ENCODE measurements at places on chromosomes 2 and 18.

DNA sequence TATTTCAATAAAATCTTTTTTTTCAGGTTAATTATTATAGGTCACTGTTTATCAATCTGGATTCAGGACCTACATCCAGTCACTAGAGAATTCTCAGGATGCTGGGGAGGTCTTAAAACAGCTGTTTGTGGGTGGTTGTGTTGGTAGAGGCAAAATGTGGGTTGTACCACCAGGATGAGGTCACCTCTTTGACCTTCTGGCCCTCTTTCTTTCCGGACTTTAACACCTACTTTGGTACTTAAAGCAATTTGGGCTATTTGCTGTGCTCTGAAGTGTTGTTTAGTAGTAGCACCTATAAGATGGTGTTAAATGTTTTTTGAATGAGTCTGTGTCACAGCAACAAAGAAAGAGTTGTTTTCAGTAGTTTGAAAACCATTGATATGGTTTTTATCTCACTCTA is 14.6 kb downstream of the EML4 start:
- DNase-seq: no peak

- DNase-seq: no peak
Observed at GRCh38 chr18:59801576-59801975, 98.2 kb upstream of the PMAIP1 start.

- DNase-seq: no peak
Observed at GRCh38 chr2:54336136-54336976, 80.3 kb upstream of the TSPYL6 start.

DNA sequence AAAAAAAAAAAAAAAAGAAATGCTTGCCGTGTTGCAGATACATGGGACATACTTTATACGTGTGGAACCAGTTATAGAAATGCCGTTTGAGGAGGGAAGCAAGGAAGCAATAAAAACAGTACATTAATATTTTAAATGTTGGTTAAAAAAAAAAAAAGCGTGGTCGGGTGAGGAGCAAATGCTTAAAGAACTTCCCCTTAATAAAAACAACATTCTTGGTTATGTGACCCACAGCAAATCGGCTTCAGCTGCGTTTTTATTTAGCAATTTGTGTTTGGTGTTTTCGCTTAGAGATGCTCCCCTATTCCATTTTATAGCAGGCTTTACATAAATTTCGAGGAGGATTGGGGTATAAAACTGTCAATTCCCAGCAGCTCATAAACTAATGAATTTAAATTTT is 223.6 kb downstream of the LRRTM1 start:
- no peak for DNase-seq

GRCh38 chr18:58501066-58501896 is 127.6 kb downstream of the ALPK2 start:
- peak; percentile 29 for DNase-seq

DNA sequence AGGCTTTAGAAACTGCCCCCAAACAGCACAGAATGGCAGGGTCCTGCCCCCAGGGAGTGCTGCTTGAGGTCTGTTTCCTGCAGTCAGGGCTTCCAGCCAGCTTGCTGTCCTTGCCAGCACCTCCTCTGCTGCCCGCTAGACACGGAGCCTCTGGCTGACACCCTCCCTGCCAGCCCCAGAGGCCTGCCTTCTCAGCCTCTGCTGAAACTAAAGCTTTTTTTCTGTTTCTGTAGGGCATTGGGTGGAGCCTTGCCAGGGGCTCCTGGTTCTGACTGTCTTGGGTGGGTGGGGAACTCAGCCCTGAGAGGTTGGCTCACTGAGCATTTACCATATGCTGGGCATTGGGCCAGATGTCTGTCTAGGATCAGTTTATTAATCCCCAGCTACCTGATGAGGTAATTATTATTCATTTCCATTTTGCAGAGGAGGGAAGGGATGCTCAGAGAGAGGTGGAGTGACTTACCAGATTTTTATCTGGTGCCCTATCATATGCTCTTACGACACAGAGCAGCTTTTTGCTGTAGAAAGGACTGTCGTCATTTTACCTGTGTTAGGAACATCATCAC is 35.4 kb downstream of the INPP4A start:
- peak; percentile 37 for DNase-seq

DNA sequence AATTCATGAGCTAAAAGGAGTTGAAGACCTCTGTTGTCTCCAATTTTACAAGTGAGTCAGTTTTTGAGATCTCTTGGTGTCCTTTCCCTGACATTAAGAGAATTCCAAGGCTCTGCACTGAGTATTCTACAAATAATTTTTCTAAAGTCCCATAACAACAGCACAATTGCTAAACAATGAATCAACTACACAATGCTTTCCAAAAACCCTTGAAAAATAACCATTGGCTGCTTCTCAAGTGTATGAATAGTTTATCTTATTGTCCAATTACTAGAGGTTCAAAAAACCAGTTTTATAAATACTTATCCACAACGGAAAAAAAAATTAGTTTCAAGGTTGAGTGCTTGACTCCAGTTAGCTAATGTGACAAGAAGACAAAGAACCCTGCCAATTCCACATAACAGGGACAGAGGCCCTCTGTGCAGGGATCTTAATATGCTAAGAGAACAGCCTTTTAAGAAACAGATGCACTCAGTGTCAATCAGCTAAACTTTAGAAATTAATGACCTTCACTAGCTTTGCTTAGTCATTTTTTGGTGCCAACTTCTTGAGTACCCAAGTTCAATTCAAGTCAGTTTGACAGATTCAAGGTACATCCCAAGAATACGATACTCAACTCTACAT is 266.6 kb upstream of the CYP26B1 start:
- no peak for DNase-seq

GRCh38 chr2:167104691-167105090 is 216.4 kb downstream of the XIRP2 start:
- no peak for DNase-seq

DNA sequence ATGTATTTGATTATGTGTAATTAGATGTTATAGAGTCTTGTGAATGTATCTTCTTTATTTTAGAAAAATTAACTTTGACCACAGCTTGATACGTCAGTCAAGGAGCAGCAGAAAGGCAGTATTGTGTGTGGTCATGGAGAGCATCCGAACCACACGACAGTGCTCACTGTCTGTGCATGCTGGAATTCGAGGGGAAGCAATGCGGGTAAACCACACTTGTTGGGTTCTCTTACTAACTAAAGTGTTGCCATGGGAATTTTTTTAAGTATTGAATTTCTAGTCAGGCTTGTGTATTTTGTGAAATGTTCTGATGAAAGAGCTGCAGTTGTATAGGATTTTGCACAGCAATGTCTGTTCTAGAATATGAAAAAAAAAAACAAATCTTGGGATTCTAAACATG is 4.8 kb downstream of the PJVK start:
- DNase-seq: no peak

- no peak for DNase-seq
Observed at GRCh38 chr2:208392300-208392699, 14.3 kb upstream of the PTH2R start.

DNA sequence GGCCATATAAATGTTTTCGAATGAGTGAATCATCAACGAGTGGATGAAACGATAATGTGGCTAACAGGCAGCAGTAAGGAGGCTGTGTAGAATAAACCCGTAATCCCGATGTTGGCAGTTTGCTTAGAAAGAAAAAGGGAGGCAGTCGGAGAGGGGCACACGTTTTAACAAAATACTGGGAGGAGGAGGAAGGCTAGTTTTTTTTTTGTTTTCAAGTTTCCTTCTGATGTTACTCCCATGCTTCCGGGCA is 476 bp upstream of the MSH2 start:
- no peak for DNase-seq

- no peak for DNase-seq
Observed at GRCh38 chr2:165647409-165647808, 146.6 kb downstream of the GALNT3 start.

GRCh38 chr2:63614983-63615945 is 26.5 kb downstream of the MDH1 start:
- no peak for DNase-seq

DNA sequence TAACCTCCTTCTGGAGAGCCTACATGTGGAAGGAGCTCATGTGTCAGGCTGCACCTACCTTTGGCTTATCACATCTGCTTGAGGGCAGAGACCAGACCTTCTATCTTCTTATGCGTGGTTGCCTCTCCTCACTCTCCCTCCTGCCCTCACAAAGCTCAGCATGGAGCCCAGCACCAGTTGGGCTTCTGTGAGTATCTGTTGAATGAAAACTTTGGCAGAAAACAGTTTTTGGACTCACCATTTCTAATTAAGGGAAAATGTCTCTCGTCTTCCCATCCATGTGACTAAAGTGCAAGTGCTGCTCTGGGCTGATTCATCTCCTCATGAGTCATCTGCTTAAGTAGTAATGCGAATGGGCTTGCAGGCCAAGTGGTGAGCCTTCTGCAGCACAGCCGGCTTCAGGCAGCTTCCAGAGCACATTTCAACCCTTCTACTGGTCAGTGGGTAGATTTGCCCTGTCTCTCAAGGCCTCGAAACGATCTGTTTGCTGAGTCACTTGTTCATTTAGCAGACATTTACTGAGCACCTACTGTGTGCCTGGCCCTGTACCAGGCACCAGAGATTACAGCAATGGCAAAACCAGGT is 102.6 kb downstream of the VSNL1 start:
- peak; percentile 94 for DNase-seq

DNA sequence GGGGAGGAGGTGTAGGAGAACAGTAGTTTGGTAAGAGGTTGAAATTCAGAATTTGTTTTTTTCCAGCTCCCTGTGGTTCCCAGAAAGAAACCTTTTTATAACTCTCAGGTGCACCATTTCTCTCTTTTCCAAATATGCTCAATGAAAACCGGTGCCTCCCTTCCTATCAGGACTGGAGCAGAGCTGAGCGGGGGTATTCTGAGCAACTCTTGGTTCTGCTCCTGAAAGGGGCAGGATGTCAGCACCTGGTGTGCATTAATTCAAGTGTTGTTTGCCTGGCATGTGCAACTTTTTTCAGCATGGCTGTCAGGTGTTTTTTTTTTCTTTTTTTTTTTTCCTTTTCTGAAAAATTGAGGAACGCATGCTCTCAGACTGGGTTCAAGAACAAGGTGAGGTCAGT is 74.1 kb downstream of the MAPK4 start:
- DNase-seq: no peak

DNA sequence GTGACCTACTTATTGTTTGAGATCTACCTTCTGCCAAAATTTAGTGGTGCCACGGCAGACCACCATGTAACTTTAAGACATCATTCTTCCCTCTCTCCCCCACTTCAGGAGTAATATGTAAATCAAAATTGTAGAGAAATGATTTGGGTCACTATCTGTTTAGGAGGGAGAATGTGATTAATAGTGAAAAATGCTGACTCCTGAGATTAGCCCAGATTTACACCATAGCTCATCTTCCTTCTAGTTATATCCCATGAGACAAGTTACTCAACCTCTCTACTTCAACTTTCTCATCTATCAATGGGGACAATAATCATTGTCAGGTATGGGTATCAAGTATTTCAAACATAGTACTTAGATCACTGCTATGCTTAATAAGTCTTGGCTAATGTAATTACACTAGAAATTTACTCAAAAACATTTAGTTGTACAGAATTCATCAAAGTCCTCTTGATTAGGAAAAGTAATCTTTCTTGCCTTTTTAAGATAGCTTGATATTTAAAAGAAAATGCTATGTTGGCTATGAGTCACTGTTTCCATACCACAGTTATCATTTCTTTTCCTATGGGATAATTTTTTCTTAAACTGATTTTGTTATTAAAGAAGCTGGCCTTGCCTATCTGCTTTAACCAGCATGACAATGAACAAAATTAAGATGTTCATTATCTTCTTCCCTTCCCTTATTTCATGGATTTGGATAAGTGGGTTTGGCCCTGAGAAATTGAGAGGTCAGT is 1038.9 kb upstream of the ZEB2 start:
- no peak for DNase-seq

- no peak for DNase-seq
Observed at GRCh38 chr18:36153203-36153602, 23.5 kb downstream of the ELP2 start.

GRCh38 chr2:12006850-12007249 is 260.4 kb downstream of the LPIN1 start:
- DNase-seq: no peak

DNA sequence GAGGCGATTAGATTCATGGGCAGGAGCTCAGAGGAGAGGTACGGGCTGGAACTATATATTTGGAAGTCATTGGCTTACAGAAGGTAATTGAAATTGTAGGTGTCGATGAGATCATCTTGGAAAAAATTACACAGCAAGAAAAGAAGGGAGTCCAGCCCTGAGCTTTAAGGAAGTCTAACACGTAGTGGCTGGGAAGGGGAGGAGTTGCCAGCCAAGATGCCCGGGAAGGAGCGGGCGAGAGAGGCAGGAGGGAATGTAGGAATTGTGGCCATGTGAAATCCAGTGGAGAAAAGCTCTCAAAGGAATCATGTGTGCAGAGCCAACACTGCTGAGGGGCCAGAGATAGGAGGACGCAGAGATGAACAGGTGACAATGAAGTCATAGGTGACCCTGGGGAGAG is 25.6 kb upstream of the SCYGR1 start:
- DNase-seq: peak; percentile 7

- DNase-seq: peak; percentile 17
Observed at GRCh38 chr18:46278481-46279465, 174.6 kb downstream of the HAUS1 start.

- DNase-seq: no peak
Observed at GRCh38 chr18:12637393-12637792, 20.5 kb downstream of the SPIRE1 start.

- no peak for DNase-seq
Observed at GRCh38 chr2:73561422-73561821, 80.8 kb downstream of the NAT8 start.

DNA sequence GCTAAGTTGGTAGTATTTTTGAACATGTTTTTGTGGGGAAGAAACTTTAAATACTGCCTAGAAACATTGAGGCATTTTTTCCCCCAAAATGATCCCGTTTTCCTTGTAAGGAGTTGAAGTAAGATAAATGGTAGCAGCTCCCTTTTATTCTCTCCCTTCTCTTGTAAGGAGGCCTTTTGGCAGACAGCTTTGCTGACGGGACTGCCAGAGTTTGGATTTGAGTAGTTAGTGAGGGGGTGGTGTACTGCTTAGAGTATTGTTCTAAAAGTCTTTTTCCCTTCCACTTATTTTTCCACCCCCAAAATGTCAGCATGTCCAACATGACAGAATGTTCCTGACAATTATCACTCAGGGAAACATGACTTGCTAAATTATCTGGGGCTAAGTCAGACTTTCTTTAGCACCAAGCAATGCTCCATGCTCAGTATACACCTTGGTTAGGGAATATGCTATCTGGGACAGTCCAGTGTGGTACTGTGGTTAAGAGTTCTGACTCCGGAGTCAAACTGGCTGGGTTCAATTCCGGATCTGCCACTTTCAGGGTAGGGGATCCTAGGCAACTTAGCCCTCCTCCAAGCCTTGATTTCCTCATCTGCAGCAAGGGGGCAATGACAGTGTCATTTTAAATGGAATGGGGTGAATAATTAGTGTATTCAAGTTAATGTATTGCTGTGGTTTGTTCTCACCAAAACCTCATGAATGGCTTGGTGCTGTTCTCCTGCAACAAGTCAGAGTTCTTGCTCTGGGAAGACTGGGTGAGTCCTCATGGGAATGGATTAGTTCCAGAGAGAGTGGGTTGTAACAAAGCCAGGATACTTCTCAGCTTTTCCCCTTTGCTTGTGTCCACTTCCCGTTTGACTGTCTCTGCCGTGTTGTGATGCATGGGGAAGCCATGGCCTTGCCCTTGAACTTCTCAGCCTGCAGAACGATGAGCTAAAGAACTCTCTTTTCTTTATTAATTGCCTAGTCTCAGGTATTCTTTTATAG is 116.2 kb downstream of the TANC1 start:
- no peak for DNase-seq

- DNase-seq: no peak
Observed at GRCh38 chr2:74893332-74893731, 59.4 kb downstream of the HK2 start.

GRCh38 chr2:11505652-11506610 is 27.9 kb upstream of the GREB1 start:
- no peak for DNase-seq

Data from suppressor macrophage (primary cell).